Activated CD4-positive, CD25-positive, alpha-beta regulatory T cell (primary cell): ENCODE measurements at places on chromosomes 12 and 14.

DNA sequence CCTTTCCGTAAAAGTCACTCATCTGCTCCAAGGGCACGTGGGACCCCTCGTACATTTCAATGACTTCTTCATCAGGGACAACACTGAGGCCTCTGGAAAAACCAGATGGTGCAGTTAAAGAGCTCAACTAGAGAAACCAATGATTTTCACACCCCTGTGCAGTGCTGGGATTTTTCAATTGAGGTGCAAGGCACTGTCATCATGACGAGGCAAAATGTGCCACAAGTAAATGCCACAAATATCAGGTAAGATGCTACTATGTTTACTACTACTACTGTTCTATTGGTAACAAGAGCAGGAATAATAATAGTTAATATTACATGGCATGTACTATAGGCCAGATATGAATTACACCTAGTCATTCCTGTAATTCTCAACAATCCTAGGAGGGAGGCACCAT is 42.4 kb downstream of the NT5DC3 start:
- DNase-seq, result no peak

GRCh38 chr14:102058961-102059360 is 27.9 kb downstream of the HSP90AA1 start:
- no peak for DNase-seq

DNA sequence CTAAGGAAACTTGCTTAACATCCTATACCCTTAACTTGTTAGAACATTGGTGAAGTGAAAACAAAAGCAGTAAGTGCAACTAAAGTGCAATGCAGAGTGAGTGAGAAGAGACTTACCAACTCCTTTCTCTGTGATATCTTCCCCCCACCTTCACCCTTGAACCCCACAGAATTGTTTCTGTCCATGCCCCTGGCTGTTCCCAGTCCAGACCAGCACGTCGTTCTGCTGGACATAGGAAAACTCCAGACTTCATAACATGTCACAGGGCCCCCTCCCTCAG is 91.9 kb downstream of the DAD1 start:
- no peak for DNase-seq

GRCh38 chr12:11085419-11085818 is 6.7 kb downstream of the TAS2R43 start:
- no peak for DNase-seq

- no peak for DNase-seq
Measured at GRCh38 chr12:94172973-94173372, 24.6 kb downstream of the PLXNC1 start.

GRCh38 chr12:62372825-62373224 is 93.8 kb upstream of the MON2 start:
- no peak for DNase-seq
